IPS-NIHi11 (cell line): ENCODE measurements at places on chromosomes 6 and 20.

DNA sequence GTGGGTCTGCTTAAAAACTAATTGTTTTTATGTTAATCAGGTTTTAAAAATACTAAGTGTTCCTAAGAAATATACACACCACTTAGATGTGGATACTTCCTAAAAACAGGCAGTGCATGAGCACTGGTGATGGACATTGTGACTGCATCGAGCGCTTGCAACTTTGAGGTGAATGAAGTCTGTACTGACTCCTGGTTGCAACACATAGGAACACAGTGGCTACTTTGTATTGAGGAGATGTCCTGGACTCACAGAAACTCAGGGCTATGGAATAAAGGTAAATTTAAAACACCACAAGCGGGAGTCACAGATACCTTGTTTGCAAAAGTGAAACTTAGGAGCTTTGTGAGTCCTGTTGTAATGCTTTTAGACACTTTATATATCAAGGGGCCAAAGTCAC is 55.6 kb upstream of the POLR1H start:
- no peak for DNase-seq

DNA sequence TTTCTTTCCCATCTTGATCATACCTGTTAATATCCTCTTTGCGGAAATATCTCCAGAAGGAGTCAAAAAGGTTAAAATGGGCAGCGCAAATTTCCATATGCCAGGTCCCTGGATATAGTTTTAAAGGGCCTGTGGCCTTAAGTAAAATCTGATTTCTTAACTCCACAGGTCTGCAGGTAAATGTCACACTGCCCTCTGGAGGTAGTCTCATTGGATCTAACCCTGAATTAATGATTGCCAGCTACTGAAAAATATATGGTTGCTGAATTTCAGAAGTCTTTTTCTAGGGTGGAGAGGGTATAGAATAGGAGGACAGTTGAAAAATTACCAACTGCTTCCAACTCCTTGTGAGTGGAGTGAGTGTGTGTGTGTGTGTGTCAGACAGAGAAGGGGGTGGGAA is 8.5 kb downstream of the MOXD1 start:
- no peak for DNase-seq

- no peak for DNase-seq
Measured at GRCh38 chr6:21070620-21071019, 522.9 kb upstream of the SOX4 start.

DNA sequence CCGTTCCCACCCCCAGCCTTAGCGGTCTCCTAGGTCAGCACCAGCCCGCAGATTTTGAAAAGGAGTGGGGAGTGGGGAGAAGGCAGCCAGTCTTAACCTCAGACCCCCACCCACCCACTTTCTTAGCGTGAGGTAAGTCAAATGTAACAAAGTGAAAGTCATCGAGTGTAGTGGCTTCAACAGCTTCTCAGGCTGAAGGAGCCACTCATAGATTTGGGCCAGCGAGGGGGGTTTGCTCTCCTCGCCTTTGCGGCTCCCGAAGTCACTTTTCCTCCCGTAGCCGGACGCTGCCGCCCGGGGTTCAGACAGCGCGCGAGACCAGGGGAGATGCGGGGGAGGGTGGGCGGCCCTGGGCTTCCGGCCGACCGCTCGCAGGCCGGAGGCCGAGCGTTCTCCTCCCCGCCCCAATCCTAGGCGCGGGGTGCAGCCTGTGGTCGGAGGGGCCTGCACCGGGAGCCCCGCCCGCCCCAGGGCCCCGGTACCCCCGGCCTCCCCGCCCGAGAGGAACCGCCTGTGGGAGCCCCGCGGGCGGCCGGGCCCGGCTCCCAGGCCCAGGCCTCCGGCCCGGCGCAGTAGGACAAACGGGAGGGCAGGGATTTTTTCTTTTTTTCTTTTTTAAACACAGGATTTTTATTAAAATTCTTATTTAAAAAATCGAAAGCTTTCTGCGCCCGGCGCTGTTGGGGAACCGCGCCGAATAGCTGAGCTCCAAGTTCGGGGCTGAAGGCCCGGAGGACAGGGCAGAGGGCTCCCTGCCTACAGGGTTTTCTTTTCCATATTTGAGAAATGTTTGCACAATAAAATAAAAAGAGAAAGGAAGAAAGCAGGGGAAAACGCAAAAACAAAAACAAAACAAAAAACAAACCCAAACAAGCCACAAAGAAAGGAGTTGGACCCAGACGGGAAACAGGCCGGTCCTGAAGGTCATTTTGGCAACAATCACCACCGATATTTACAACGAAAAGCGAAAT is 3.2 kb downstream of the NKX2-2 start:
- DNase-seq, result no peak

DNA sequence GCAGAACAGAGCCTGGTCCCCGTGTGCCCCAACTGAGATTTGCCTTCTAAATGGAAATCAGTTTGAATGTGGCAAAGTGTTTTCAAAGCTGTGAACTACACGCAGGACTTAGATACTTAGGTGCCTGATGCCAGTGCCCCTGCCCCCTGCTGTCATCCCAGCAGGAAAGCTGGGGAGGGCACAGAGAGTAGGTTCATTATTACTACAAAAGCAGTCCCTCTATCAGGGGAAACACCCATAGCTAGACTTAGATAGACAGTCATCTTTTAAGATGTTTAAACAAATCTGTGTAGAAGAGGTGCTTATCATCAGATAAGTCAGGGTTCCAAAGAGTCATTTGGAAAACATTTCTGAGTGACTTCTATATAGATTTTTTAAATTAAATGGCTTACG is 155.0 kb upstream of the SNX9 start:
- no peak for DNase-seq

GRCh38 chr20:54063992-54064676 is 6.3 kb downstream of the BCAS1 start:
- no peak for DNase-seq

- no peak for DNase-seq
Measured at GRCh38 chr6:84057908-84058307, 24.3 kb downstream of the MRAP2 start.

GRCh38 chr6:3841711-3842565 is 7.2 kb upstream of the FAM50B start:
- no peak for DNase-seq

- no peak for DNase-seq
Measured at GRCh38 chr6:136736281-136736960, 55.9 kb downstream of the MAP3K5 start.

- DNase-seq, result no peak
Measured at GRCh38 chr6:6717953-6718352, 129.4 kb downstream of the LY86 start.

GRCh38 chr6:30820193-30820592 is 64.1 kb upstream of the DDR1 start:
- no peak for DNase-seq

- no peak for DNase-seq
Measured at GRCh38 chr6:166419717-166420116, 37.0 kb upstream of the MPC1 start.

GRCh38 chr6:158769771-158770432 is 49.3 kb downstream of the EZR start:
- DNase-seq, result no peak

- peak; percentile 44 for DNase-seq
Measured at GRCh38 chr20:38152175-38152620, 12.9 kb downstream of the TGM2 start.

- no peak for DNase-seq
Measured at GRCh38 chr20:22579711-22580697, 4.4 kb downstream of the FOXA2 start.

DNA sequence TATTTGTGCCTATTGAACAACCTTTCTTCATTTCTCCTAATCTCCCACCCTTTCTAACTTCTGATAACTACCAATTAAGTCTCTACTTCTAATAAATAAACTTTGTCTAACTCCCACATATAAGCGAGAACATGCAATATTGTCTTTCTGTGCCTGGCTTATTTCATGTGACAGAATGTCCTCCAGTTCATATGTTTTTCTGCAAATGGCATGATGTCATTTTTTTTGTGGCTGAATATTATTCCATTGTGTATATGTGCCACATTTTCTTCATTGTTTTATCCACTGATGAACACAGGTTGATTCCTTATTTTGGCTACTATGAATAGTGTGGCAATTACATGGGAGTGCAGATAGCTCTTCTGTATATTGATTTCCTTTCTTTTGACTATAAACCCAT is 1041.5 kb upstream of the MANEA start:
- no peak for DNase-seq

DNA sequence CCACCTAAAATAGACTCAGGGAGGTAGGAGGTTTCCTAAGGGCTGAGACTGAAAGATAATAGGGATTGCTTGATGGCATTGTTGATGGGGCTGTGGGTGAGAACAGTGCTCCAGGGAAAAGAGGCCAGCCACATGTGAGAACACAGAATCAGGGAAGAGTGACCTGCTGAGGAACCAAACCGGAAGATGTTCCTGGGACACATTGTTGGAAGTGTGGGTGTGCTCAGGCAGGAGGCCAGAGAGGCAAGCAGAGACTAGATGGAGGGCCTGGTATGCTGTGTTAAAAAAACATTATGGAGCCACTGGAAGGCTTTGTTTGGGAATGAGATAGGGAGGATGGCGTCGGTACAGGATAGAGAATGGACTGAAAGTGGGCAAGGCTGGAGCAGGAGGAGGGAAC is 23.3 kb downstream of the RNF144B start:
- no peak for DNase-seq

GRCh38 chr20:63574156-63574828 is at the start of gene HELZ2:
Gene HELZ2, minus strand, starts transcription at chr20:63574239. Its CDS starts 1,854 bp downstream, at chr20:63572385.
- peak; percentile 82 for DNase-seq

GRCh38 chr6:137995371-137995770 is 111.8 kb downstream of the PERP start:
- no peak for DNase-seq

DNA sequence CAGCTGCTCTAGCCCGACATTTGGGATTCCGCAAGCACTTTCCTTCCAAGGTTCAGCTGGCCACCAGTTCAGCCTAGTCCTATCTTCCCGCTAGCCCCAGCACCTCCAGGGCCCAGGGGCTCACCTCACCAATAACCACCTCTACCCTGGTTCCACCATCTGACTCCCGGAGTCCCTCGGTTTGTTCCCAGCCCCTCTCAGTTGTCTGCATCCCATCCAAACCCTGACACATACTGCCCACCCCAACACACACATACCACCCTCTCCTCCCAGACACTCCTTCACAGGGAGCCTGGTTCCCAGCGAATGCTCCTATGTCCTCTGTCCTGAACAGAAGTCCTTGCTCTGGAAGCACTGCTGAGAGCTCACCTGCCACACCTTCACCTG is 418 bp downstream of the TNXB start:
- no peak for DNase-seq

DNA sequence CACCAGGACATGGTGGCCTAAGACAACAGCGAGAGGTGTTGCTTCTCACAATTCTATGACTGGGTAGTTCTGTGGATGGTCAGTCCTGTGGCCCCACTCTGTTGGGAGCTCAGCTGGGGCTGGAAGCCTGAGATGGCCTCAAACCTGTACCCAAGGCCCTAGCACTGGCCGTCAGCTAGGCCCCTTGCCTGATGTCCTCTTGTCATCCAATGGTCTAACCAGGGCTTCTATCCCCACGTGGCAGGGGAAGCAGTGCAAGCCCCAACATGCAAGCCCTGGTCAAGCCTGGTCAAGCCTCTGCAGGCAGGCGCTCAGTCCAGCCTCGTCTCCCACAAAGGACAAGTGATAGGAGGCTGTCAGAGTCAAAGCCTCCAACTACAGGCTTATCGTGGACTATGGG is 196.5 kb upstream of the CST7 start:
- no peak for DNase-seq

GRCh38 chr6:39251406-39251805 is 22.1 kb upstream of the KCNK5 start:
- DNase-seq, result no peak

- DNase-seq, result no peak
Measured at GRCh38 chr20:61924858-61925554, 140.7 kb downstream of the TAF4 start.

GRCh38 chr20:19451231-19451922 is 238.9 kb downstream of the SLC24A3 start:
- DNase-seq, result no peak

DNA sequence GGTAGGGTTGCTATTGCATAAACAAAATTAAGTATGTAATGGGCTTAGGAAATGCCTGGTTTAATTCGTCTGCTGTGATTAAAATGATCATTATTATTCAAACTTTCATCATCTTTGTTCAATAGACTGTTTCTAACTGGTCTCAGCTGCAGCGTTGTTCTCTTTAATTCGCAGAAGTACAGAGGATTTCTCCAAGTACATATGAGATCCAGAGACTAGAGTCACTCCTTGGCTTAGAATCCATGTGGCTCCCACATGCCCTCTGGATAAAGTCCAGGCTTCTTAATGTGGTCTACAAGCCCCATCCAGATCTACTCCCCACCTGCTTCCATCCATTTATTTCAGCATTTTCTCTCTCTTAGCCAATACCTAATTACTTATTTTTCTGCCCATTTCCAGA is 1.1 kb upstream of the ZBTB24 start:
- DNase-seq, result no peak

DNA sequence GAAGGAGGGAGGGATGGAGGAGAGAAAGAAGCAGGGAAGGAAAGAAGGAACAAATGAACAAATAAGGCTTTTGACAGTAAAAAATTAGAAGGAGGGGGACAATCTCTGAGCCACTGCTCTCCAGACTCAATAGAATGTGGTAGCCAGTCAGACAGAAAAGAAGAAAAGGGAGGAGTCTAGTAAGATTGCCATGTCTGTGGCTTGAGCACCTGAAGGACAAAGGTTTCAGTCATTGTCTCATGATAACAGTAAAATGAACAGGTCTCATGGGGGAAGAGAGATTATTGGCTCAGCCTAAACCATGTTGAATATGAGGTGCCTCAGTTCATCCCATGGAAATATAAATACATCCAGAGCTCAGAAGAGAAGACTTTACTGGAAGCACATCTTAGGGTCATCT is 14.0 kb upstream of the LOC128125822 start:
- DNase-seq, result no peak

DNA sequence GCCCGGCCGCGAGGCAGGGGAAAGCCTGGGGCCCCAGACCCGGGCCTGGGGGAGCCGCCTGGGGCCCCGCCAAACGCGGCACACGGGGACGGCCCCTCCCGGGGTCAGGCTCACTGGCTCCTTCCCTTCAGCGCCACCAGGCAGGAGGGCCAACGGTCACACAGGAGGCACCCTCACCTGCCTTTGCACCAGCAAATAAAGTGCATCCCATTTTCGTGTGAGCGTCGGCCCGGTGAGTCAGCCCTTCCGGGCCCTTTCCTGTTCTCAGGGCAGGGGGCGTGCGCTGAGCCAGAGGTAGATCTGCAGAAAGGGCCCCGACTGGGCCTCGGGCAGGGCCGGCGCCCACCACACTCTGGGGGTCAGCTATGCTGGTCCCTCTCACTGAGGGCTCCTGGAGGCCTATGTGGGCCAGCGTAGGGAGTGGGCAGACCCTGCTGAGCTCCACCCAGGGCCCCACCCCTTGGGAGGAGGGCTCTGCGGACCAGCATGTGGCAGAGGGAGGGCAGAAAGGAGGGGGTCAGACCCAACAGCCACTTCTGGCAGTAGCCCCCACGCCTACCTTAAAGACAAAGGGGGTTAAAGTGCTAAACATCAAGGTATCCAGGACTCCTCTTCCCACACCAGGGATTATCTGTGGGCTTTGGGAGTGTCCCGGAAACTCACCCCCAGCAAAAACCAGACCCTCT is 931 bp upstream of the UCKL1 start:
- peak; percentile 85 for DNase-seq

- no peak for DNase-seq
Measured at GRCh38 chr6:108904741-108905140, 56.5 kb downstream of the ARMC2 start.
